ENCODE measurements at places on chromosomes 5 and 9. TPM values are rescaled to one million over a fixed set of nuclear protein-coding genes. Genes with fewer than 3 reads are reported as not detected.

SPIN1 gene
- total RNA-seq = 34.9 TPM

PCDHGA1 gene
- 0.08 TPM for total RNA-seq

PTGES gene
- not detected for total RNA-seq

DNA sequence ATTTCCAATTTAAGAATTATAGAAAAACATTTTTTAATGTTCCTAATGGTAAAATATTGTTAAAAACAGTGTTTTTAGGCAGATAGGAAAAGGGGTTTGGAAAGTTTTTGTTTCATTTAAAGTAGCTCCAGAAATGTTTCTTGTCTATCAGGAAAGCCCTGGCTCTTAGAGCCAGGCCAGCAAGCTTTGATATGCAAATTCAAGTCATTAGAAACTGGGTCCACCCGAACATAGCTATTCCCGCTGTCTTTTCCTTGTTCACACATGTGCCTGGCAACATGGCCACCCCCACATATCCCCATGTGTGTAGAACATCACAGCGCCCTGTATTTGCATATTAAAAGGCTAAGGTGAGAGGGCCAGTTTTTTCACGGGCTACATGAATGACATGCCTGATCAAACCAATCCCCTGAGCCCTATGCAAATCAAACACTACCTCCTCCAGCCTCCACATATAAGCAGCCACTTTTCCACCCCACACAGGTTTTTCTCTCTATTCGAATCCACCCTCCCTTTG is 925.3 kb upstream of the CDH10 start:
- H3K27ac ChIP-seq = no peak overlapping the region
- H3K4me3 ChIP-seq = no peak overlapping the region
- DNase-seq = no peak
- no peaks in the 10 kb centered on the region for H3K27me3 ChIP-seq
- H3K4me1 ChIP-seq = no peaks in the 10 kb centered on the region

DNA sequence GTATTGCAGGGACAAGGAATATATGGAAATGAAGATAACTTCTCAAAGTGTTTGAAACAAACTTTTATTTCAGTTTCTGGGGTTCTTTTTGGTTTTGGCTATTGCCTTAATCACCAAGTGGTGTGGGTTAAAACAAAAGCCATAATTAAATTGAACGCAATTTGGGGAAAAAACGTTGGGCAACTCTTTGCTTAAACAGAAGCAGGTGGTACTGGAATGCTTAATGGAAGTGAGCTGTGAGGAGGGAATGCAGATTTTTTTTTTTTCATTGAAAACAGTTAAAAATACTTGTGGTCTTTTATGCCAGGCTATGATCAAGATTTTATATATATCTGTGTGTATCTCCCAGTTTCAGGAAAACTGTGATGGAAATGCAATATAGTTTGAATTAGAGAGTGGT is 195.7 kb upstream of the TUT7 start:
- no peak overlapping the region for H3K4me3 ChIP-seq
- H3K27me3 ChIP-seq = no peaks in the 10 kb centered on the region
- H3K4me1 ChIP-seq = no peaks in the 10 kb centered on the region
- H3K27ac ChIP-seq = no peak overlapping the region

CDX1 gene
- not detected for total RNA-seq

DNA sequence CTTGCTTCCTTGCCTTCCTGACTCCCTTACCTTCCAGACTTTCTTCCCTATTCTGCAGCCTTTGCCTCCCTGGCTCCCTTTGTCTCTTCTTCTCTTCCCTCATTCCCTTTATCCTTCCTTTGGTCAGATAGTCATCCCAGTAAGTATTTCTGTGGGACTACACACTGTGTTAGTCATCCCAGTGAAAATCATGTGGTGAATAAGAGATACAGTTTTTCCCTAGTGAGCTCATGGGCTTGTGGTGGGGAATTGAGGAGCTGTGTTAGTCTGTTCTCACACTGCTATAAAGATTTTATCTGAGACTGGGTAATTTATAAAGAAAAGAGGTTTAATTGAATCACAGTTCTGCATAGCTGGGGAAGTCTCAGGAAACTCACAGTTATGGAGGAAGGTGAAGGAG is 109.8 kb upstream of the EDIL3 start:
- H3K4me3 ChIP-seq = no peak overlapping the region
- no peak overlapping the region for H3K27ac ChIP-seq
- DNase-seq = no peak
- no peaks in the 10 kb centered on the region for H3K27me3 ChIP-seq
- no peaks in the 10 kb centered on the region for H3K4me1 ChIP-seq

GRCh38 chr5:68170826-68171558 is 44.6 kb upstream of the PIK3R1 start:
- H3K27me3 ChIP-seq = no peaks in the 10 kb centered on the region
- H3K4me1 ChIP-seq = no peaks in the 10 kb centered on the region
- no peak for DNase-seq
- H3K27ac ChIP-seq = no peak overlapping the region
- H3K36me3 ChIP-seq = no peaks in the 10 kb centered on the region

DNA sequence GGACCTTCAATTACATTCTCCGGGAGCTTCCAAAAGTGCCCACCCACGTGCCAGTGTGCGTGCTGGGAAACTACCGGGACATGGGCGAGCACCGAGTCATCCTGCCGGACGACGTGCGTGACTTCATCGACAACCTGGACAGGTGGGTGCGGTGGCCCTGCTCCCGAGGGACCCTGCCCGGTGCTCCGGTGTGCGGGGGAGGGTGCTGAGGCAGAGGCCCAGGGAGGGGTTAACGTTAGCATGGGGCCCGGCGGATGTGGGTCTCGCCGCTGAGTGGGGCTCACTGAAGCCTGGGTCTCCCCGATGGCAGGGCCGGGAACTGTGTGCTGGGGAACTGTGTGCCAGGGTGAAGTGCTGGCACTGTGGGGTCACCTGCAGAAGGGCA is 10.6 kb upstream of the AJM1 start:
- no peaks in the 10 kb centered on the region for H3K27me3 ChIP-seq
- no peaks in the 10 kb centered on the region for H3K4me1 ChIP-seq
- H3K36me3 ChIP-seq = peaks cover 60% of the 10 kb centered on the region
- DNase-seq = no peak

- no peaks in the 10 kb centered on the region for H3K4me1 ChIP-seq
- no peak for DNase-seq
- H3K4me3 ChIP-seq = no peak overlapping the region
- no peak overlapping the region for H3K27ac ChIP-seq
- no peaks in the 10 kb centered on the region for H3K27me3 ChIP-seq
These were observed 72.5 kb downstream of the TRIM36 start for GRCh38 chr5:115097236-115097635.

Data from naive thymus-derived CD4-positive, alpha-beta T cell (primary cell).